ENCODE measurements at places on chromosomes 12 and 14.

DNA sequence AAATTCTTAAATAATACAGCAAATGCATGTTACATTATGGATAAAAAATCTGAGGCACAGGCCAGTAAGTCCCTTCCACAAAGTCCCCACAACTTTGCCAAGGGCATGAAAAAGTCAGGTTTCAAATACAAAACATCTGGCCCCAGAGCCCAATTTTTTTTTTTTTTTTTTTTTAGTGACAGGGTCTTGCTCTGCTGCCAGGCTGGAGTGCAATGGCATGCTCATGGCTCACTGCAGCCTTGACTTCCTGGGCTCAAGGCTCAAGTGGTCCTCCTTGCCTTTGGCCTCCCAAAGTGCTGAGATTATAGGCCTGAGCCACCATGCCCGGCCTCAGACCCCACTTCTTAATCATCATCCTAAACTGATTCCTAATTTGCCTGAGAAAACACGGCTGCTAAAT is 3.1 kb upstream of the TTC8 start:
- DNase-seq = no peak

GRCh38 chr12:88299567-88300101 is 157.5 kb downstream of the TMTC3 start:
- DNase-seq = no peak

- DNase-seq = no peak
Observed at GRCh38 chr12:95386051-95386450, 87.9 kb upstream of the METAP2 start.

GRCh38 chr12:75994069-75994740 is 37.4 kb downstream of the PHLDA1 start:
- no peak for DNase-seq

DNA sequence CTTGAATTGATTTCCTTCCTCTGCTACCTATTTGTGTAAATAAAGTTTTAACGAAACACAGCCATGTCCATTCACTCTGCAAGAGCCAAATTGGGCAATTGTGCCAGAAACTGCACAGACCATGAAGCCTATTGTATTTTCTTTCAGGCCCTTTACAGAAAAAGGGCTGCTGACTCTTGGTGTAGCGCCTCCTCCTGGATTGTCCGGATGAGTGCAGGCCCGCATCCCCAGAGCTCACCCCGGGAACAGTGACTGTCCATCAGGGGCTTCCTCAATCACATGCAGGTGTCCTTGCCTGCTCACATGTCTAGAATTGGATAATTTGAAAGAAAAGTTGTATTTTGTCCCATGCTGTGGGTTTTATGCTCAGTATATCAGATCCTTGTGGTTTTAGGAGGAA is 1282.2 kb downstream of the AACS start:
- DNase-seq = no peak

DNA sequence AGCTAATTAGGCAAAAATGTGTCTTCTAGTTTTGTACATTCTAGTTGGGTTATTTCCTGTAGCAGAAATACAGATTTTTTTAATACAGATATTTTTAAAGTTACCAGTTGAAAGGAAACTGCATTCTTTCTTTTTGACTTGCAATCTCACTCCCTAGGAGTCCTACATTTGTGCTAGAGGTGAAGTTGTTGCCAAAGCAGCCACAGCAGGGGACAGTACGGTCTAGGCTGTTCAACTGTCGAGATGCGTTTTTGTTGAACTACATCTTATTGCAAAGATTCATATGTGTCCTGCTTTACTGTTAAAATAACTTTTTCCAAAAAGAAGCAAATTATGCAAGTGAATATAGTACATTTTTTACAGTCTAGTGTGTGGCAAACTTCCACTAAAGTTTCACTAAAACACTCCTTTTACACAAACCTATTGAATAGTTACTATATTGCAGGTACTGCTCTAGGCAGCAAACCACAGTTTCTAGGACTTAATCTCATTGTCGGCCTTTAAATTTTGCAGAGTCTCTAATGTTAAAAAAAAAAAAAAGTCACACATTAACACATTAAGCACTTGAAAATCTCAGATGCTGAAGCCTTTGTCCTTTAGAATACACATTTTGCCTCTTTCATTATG is 30.2 kb upstream of the SRGAP1 start:
- DNase-seq = no peak

DNA sequence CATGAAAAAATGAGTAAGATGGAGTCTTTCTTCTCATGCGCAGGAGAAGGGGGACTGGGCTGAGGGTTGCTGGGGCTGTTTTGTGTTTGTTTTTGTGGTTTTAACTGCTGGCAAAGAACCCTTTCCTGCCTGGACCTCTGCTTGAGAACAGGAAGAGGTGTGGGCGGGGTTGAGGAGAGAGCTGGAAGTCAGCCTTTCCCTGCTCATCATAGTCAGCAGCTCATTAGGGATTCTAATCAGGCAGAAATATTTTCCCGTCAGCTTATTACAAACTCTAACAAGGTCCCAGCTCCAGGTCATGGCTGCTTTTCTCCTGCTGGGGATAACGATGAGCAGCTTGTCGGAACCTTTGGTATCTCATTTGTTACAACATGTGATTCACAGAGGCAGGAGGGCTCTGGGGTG is 185.0 kb upstream of the NRXN3 start:
- no peak for DNase-seq

- no peak for DNase-seq
Observed at GRCh38 chr12:40534828-40535227, 157.4 kb upstream of the CNTN1 start.

- DNase-seq = no peak
Observed at GRCh38 chr12:132610051-132610759, at the start of gene LRCOL1. TSS of gene LRCOL1 (minus strand) at chr12:132610582. CDS start at chr12:132606251, 4,331 bp downstream.

GRCh38 chr14:30958555-30959407 is 66.7 kb upstream of the AP4S1 start:
- DNase-seq = no peak

All from substantia nigra (tissue), 51 donors.